ENCODE measurements at places on chromosomes 5 and 9. TPM values are rescaled to one million over a fixed set of nuclear protein-coding genes. Genes with fewer than 3 reads are reported as not detected.

The FCN2 gene
- total RNA-seq, result not detected

The MAMDC2 gene
- total RNA-seq, result 3.2 TPM

The FBP2 gene
- not detected for total RNA-seq

The IFNA2 gene
- not detected for total RNA-seq

The AQP7 gene
- 0.99 TPM for total RNA-seq

The DAB2 gene
- 199 TPM for total RNA-seq

The SLC34A3 gene
- total RNA-seq, result under 0.01 TPM

The IFNA6 gene
- not detected for total RNA-seq

The CNOT6 gene
- total RNA-seq, result 8.1 TPM

The PAEP gene
- total RNA-seq, result not detected

The ENC1 gene
- total RNA-seq, result 16.1 TPM

The HABP4 gene
- total RNA-seq, result 32.7 TPM

The ABITRAM gene
- total RNA-seq, result 6.5 TPM

The ORM2 gene
- total RNA-seq, result not detected

The GLDC gene
- 0.58 TPM for total RNA-seq

The RNF183 gene
- not detected for total RNA-seq

The ZDHHC11 gene
- total RNA-seq, result 2.8 TPM

The FST gene
- total RNA-seq, result 73.6 TPM

The GFI1B gene
- not detected for total RNA-seq

The TAF11L5 gene
- not detected for total RNA-seq

The ADAMTS16 gene
- 0.17 TPM for total RNA-seq

The LPAR1 gene
- 220 TPM for total RNA-seq

The SLC4A9 gene
- not detected for total RNA-seq

The GHR gene
- 3.5 TPM for total RNA-seq

The CRB2 gene
- total RNA-seq, result not detected

The PCDHGA6 gene
- total RNA-seq, result 6.3 TPM

The LCN12 gene
- total RNA-seq, result not detected

The C5orf52 gene
- not detected for total RNA-seq

The SHOC1 gene
- total RNA-seq, result under 0.01 TPM

The PGM5 gene
- 88.8 TPM for total RNA-seq

The MINAR2 gene
- total RNA-seq, result not detected

The JAK2 gene
- total RNA-seq, result 15.4 TPM

The INSL4 gene
- not detected for total RNA-seq

The BTNL3 gene
- not detected for total RNA-seq

The TLE1 gene
- total RNA-seq, result 29.7 TPM

The S100Z gene
- not detected for total RNA-seq

The PIP5KL1 gene
- total RNA-seq, result 3.3 TPM

The ACTL7A gene
- not detected for total RNA-seq

The TNFSF15 gene
- total RNA-seq, result 0.44 TPM

The TAF11L10 gene
- total RNA-seq, result not detected

The GLRA1 gene
- total RNA-seq, result not detected

The CD72 gene
- 2.0 TPM for total RNA-seq

The EGR1 gene
- 4.5 TPM for total RNA-seq

The PCDHGB4 gene
- total RNA-seq, result 21.5 TPM

The TMEM171 gene
- total RNA-seq, result 1.8 TPM

The THBS4 gene
- 11.9 TPM for total RNA-seq

The ZNF483 gene
- total RNA-seq, result 1.8 TPM

The TXNDC8 gene
- not detected for total RNA-seq

The C9 gene
- total RNA-seq, result not detected

The SELENOP gene
- 703 TPM for total RNA-seq

The GRHPR gene
- 139 TPM for total RNA-seq

The TUSC1 gene
- total RNA-seq, result 7.4 TPM
